ENCODE measurements at places on chromosomes 1 and 21.

- no peak for DNase-seq
These were observed 9.8 kb downstream of the SDHC start for GRCh38 chr1:161324020-161324419.

GRCh38 chr1:238960071-238960470 is 426.3 kb upstream of the CHRM3 start:
- peak; percentile 100 for DNase-seq

- DNase-seq, result no peak
These were observed 101.7 kb upstream of the PRMT6 start for GRCh38 chr1:106954661-106955229.

- DNase-seq, result peak; percentile 94
These were observed 23.6 kb upstream of the DNM3 start for GRCh38 chr1:171817511-171818265.

GRCh38 chr1:201331166-201331565 is 46.3 kb downstream of the TNNT2 start:
- no peak for DNase-seq

DNA sequence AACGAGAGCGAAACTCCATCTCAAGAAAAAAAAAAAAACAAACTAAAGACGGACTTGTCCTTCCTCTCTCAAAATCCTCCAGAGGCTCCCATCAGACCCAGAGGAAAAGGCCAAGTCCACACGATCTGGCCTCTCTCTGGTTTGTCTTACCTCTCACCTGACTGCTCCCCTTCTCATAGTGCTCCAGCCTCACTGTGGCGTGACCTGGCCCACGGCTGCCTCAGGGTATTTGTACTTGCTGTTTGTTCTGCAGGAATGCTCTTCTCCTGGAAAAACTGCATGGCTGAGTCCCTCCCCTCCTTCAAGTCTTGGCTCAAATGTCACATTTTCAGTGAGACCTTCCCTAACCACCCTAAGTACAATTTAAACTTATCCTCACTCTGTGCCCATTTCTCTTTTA is 8.0 kb upstream of the BRWD1 start:
- DNase-seq, result peak; percentile 8
